Left ventricle myocardium inferior (tissue), 1 donor: ENCODE measurements at places on chromosomes 11 and 22.

DNA sequence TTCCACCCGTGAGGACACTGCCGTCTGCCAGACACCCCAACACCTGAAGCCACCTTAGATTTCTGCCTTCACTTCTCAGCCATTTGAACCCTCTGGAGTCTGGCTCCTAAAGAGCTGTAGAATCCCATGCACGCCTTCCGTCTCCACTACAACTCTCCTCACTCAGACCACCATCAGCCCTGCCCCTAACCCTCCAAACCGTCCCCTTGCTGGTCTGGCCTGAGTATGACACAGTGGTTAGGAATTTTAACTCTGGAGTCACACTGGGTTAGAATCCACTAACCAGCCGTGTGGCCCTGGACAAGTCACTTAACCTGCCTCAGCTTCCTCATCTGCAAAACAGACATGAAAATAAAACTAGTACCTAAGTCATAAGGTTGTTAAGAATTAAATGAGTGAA is 3.0 kb downstream of the CNIH2 start:
- DNase-seq, result no peak

GRCh38 chr22:36580371-36580770 is 51.4 kb upstream of the EIF3D start:
- no peak for DNase-seq

GRCh38 chr11:73598719-73599379 is 937 bp upstream of the FAM168A start:
- DNase-seq, result no peak

GRCh38 chr11:72195518-72196270 is 3.8 kb downstream of the FOLR1 start:
- DNase-seq, result no peak

DNA sequence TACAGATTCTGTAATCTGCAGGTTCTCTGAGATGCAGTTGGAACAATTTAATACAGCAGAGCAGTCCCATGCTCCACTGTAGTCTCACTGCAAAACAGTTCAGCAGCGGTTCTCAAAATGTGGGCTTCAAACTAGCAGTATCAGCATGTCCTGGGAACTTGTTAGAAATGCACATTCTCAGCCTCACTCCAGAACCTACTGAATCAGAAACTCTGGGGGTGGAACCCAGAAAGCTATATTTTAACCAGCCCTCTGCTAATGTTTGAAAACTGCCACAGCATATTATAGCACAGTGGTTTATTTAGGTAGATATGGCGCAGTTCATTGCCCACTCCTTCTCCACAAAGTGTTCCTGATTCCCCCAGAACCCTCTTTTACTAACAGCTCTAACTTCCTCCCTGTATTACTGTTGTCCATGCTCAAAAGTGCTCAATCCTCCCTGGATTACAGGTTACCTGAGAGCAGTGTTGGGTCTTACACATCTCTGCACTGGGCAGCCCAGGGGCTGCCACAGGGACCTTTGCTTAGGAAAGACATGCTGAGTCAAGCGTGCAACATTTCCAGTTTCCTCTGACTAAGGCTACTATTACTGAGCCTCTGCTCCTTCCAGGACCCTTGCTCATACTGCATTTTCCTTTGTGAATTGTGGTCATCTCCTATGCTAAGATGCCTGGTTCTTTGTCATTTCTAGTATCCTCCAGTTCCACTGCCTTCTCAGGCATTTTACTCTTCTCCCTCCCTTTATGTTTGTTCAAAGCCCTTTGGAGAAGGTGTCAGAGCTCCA is 7.7 kb upstream of the DGAT2 start:
- DNase-seq, result no peak

GRCh38 chr11:32940865-32941264 is 48.3 kb downstream of the QSER1 start:
- DNase-seq, result no peak

GRCh38 chr22:20011993-20012740 is 4.5 kb downstream of the ARVCF start:
- no peak for DNase-seq

- peak; percentile 29 for DNase-seq
Measured at GRCh38 chr22:36775586-36775963, 344 bp downstream of the IFT27 start.

GRCh38 chr22:30239488-30240405 is 6.8 kb downstream of the LIF start:
- DNase-seq, result no peak

GRCh38 chr22:49618677-49618953 is 209.1 kb downstream of the BRD1 start:
- DNase-seq, result peak; percentile 3

DNA sequence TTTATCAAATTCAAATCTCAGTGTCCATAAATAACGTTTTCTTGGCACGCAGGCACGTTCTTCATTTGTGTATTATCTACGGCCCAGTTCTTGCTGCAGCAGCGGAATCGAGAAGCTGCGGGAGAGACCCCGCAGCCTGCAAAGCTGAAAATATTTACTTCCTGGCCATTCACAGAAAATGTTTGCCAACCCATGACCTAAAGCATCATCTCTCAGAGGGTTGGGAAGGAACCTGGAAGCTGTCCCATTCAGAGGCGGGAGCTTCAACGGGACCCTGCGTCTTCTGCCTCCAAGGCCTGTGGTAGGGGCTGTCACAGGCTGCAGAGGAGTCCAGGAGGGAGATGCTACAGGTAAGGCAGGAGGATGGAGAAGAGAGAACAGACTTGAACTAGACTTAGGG is 319.2 kb downstream of the MN1 start:
- no peak for DNase-seq

DNA sequence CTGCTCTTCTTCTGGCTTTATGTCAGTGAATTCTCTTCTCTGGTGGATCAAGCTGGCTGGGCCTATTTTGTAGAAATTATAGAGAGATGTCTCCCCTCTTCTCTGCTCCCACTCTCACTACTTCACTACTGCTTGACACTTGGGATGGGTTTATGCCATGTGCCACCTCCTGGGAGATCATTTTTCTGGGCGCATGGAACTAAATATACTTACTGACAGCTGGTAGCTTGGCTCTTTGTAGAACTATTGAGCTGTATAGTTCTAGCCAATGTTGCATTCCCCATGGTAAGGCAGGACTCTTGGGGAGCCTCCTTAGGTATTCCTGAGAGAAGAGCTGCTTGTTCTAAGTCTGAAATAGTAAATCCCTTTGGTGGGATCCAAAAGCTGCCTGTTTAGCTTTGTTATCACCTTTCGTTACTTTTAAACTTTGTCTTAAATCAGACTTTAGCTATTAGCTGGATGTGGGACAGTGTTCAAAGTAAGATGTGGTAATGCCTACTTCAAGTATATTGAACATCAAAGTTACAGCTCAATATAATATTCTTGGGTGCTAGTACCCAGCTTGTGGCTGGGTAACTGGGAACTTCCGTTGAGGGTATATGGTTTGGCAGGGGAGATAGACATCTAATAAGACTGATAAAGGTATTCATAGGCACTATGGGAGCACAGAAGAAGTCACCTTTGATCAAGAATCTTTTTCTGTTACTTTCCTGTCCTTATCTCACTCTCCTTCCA is 87.5 kb upstream of the RRM1 start:
- DNase-seq, result no peak

DNA sequence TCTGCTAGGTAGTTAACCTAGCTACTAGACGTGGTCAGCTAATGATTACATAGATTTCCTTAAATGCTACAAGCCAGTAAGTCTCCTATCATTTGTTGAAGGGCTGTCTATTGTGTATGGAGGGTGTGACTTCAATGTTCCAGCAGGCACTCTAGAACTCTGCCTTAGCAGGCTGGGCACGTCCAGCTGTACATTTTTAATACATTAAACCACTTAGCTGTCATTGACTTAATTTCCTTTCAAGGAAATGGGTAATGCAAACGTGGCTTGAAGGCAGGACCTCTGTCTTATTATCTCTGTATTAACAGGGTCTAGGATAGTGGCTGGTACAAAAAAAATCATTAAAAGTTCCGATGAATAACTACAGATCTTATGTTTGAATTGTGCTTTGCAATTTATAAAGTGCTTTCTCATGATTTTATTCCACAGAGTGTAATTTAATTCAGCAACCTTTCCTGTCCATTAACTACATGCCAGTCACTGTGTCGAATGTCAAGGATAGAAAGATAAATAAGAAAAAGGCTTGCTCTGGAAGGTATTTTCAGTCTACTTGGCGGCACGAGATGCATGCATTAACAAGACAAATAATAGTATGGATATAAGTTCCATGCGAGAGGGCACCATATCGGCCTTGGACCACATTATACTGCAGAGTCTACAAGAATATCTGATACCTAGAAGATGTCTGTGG is 60.3 kb downstream of the APOL3 start:
- no peak for DNase-seq

GRCh38 chr11:32259641-32260081 is 168.8 kb downstream of the RCN1 start:
- DNase-seq, result no peak

DNA sequence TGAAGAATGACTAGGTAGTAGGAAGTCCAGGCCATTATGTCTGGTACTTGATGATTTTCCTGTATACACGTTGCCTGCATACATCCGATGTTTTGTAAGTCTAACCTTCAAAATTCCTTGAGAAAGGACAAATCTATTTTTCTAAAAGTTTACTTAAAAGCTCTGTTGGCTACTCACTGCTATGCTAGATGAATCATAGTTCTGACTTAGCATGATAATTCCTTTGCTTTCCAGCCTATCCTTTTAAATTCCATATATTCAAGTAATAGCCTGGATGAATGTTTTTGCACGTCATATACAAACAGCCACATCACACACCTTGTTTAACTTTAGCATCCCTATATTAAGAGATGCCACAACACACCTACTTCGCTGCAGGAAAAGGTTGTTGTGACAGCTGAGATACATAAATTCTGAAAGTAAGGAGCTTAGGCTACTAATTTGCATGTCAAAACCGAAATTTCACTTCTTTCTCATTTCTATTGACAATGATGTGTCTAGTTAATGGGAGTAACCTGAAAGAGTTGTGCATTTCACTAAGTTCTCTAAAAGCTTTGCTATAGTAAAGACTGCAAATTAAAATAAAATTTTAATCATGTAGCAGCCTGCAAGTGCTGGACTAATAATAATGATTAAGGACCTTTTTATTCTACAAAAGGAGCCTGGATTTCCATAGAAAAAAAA is 1116.4 kb downstream of the JRKL start:
- DNase-seq, result no peak

- DNase-seq, result no peak
Measured at GRCh38 chr22:39481054-39481453, 21.0 kb upstream of the MIEF1 start.

GRCh38 chr22:35357883-35358621 is 22.8 kb upstream of the HMOX1 start:
- no peak for DNase-seq

DNA sequence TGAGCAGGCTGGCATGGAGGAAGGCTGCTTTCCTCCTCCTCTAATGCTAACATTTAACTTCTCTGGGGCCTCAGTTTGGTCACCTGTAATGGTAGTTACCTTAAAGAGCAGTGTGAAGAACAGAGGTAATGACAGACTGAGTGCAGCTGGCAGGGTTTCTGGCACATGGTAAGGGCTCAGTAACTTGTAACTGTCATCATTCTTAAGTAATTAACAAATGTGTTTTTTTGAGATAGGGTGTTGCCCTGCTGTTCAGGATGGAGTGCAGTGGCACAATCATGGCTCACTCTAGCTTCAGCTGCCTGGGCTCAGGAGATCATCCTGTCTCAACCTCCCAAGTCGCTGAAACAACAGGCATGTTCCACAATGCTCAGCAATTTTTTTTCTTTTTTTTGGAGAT is 242.0 kb upstream of the SYN3 start:
- DNase-seq, result peak; percentile 40
